ENCODE measurements at places on chromosomes 5 and 9.

GRCh38 chr5:159402311-159402710 is 72.0 kb upstream of the IL12B start:
- DNase-seq: no peak

- no peak for DNase-seq
Observed at GRCh38 chr5:87900419-87900818, 368.2 kb downstream of the TMEM161B start.

GRCh38 chr5:126106029-126106428 is 317.2 kb upstream of the GRAMD2B start:
- DNase-seq: no peak

DNA sequence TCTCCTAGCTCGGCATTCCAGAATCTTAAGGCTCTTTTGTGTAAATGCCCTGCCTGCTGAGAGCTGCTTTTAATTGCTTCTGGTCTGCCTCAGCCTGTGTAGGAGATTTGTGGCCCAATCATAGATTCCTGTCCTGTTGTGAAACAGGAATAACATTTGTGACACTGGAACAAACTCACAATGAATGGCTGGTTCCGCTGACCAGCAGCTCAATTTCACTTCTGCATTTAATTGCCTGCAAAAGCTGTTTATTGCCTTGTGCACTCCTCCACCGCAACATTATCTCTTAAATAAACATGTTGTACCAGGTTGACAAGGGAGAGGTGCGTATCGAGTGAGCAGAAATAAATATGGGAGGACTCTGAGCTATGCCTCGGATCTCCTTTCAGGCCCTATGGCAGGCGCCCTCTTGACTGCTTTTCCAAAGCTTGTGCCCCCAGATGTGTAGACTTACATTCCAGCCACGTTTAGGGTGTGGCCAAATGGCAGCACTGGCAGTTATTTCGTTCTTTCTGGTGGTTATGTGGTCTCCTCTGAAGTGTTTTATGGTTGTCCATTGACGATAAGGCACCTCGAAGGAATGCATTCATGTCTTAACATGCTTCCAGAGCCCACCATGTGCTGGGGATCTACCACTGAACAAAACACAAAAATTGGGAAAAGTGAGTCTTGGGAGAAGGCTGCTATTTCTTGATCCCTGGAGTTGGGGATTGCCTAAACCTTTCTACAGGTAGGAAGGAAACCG is 58.1 kb downstream of the DMRT1 start:
- no peak for DNase-seq

DNA sequence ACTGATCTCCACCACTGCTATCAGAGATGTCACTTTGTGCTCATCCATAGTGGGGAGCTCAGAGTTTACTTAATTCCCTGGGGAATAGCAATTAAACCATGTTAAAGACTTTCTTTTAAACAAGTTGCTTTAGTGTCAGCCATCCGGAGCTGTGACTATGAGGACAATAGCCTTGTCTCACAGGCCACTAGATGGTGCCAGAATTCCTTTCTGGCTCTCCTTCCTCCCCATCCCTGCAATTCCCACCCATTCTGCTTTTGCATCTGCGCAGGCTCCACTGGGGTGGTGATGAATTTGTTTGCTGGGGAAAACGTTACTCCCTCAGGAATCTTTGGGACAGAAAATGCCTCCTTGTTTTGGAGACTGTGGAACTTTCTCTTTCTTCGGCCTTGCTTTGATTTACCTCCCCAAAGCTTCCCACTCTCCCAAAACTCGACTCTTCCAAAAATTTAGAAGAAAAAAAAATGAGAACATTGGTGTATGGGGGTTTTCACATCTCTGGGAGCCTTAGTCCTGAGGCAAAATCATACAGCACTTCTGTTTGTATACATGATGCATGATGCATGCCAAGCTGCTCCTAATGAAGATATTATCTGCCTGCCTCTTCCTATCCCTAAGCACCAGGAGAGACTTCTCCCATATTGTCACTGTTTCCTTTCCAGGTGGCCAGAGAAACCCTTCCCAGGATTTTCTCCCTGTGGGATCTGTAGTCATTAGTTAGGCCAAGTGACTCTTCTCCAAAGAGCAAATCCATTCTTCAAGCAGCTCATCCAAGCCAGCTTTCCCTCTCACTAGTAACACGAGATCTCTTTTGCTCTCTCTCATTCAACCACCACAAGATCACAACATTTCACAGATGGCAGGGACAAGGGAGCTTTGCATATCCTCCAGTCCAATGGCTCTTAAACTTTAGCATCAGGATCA is 466.1 kb downstream of the TLR4 start:
- peak; percentile 74 for DNase-seq

DNA sequence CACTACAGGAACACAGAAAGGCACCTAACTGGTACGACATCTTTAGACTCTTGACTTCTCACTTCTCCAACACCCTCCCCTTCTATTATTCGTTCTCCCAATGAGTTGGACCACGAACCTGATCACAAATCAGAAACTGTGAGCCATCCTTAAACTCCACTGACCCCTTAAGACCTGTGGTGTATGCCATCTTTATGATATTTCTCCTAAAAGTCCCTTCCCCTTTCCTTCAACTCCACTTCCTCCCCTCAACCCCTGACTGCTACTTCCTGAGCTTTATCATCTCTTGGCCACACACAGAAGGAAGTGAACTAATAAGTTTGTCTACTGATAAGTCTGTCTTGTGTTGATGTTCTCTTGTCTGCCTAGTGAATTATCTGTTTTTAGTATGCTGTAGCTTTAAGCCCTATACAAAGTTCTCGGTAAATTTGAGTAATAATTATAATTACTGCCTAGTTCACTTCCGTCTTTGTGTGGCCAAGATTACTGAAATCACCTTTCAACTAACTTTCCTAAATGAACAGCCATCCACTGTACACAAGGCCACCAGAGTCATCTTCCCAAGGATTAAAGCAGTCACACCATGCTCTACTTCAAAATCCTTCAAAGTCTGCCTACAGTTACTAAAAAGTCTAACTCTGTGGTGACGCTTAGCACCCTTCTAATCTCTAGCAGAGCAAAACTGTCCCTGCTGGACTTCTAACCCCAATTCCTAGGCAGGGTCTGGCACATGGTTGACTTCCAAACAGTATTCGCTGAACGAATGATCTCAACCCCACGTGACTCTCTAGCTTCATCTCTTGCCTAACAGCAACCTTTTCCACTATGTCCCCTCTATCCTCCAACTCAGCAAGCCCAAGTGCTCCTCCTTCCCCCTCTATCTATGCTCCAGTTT is 23.2 kb downstream of the ELOVL7 start:
- no peak for DNase-seq

GRCh38 chr5:17316970-17317459 is 99.6 kb downstream of the BASP1 start:
- no peak for DNase-seq

GRCh38 chr9:36301227-36301626 is 43.0 kb upstream of the GNE start:
- no peak for DNase-seq

DNA sequence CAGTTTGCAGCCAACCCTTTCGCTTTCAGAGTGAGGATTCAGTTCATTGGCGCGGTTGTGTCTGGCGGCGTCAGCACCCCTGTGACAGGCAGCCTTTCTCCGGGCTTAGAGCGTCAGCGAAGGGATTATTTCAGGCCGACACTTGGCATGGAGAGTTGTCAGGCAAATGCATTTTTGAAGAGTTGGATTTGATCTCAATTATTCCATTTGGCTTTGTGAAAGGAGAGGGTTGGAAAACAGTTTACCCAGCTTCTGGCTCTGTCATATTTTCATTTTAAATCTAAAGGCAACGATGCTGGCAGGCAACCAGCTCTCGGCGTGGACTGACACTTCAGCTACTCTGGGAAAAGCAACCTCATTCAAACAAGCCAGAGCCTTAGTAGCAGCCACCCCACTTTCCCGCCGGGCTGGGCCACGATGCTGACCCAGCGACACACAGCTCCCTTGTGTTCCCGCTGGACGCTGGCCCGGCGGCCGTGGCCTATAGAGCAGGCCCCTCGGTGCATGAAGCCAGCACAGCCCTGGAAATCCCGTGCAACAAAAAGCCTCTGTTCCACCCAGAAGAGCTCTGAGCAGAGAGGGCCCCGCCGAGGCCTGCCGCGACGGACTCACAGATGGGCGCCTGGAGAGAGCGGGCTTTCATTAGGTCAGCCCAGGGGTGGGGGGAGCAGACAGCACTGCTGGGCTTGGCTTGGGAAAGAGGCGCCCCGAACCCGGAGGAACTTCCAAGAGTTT is 28.9 kb upstream of the LPCAT1 start:
- peak; percentile 94 for DNase-seq

DNA sequence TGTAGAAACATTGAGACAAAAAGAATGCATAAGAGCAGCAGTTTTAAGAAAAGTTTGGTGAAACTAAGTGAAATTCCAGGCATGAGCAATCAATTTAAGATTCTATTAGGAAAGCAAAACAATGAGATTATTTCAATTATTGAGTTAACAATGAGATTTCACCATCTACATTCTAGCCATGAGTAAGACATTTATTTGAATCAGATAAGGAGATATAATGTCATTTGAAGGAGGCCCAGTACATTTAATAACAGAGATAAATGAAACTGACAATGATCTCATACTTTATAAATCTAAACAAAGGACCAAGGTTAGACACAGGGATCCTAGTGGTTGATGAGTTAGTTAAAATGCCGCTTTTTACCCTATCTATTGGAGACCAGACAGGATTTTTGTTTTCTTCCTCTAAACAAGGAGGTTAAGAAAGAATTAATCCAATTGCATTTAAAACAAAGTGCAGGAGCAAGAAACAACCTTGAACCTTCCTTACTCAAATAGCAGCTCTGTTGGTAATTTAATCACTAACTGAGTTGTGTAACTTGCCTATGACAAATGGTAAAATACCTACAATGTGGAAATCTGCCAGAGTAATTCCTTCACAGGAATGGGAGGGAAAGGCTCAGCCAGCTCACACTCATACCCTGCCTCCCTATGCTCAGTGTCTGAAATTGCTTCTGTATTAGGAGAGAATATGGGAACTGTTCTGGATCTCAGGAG is 103.5 kb upstream of the NR3C1 start:
- no peak for DNase-seq

DNA sequence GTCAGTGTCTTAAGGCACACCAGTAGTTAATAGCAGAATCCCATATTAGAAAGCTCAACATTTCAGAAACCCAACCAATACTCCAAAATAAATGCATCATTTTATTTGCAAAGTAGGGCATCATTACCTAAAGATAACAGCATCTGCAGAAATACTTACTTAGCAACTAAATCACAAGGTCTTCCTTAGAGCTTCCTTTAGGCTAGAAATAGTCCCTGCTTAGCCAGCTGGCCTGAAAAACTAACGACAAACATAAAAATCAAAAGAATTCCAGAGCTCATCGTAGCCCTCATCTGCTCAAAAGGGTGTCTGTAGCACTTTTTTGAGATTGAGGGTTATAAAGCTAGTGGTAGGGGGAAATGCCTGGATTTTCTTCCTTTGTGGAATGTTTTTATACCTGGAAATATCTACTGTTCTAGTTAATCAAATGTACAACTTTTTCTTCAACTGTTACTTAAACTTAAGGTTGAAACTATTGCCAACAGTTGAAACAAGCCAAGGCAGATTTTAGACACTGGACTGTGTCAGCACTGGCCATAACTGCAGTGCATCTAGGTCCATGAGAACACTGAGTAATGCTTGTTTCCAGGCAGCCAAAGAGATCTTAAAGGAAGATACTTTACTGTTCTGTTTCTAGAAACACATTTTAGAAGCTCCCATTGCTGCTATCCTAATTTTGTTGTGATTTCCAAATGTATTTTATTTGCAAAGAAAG is 129.4 kb upstream of the RASA1 start:
- no peak for DNase-seq

DNA sequence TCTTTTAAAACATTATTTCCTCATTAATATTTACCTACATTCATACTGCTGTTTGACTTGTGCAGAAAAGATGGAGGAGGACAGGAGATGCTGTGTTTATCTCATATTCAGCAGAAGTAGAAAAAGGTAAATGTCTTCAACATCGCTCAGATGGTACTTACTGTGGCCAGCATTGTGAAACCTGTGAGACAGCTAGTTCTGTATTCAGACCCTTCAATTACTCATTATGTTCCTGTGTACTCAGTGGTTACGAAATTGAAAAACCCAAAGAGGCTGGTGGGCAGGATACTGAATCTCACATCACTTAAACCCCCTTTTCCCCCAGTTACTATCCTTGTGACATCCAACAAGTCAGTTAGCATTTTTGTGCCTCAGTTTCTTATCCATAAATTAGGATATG is 216.0 kb downstream of the KDM4C start:
- no peak for DNase-seq

GRCh38 chr9:136854842-136855460 is 2.8 kb downstream of the MAMDC4 start:
- no peak for DNase-seq

- DNase-seq: no peak
Observed at GRCh38 chr5:134097211-134097749, 17.2 kb upstream of the TCF7 start.

DNA sequence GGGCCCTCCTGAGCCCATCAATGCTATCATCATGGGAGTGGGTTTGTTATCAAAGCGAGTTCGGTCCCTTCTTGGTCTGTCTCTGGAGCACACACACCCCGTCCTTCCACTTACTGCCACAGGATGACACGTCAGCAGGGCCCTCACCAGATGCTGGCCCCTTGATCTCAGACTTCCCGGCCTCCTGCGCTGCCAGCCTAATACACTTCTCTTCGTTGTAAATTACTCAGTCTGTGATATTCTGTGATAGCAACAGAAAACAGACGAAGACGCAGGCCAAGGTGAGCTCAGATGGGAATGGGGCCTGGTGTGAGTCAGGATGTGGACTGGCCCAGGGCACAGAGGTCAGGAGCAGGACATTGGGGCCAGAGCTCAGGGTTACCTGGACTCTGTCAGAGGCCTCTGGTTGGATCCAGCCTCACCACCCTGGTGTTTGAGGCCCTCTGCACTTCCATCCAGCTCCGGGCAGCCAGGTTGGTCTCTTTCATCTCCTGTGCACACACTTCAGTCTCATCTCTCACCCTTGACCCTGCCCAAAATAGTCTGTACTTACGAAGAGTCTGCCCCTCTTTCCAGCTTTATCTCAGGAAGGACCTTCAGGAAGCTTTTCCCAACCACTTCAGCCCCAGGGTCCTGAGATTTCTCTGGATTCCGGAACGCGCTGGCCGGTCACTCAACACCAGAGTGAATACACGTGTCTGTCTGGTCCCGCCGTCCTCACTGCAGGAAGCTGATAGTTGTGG is 26.0 kb upstream of the CNOT6 start:
- no peak for DNase-seq

- no peak for DNase-seq
Observed at GRCh38 chr5:179146277-179146676, 86.1 kb downstream of the ZNF354C start.

DNA sequence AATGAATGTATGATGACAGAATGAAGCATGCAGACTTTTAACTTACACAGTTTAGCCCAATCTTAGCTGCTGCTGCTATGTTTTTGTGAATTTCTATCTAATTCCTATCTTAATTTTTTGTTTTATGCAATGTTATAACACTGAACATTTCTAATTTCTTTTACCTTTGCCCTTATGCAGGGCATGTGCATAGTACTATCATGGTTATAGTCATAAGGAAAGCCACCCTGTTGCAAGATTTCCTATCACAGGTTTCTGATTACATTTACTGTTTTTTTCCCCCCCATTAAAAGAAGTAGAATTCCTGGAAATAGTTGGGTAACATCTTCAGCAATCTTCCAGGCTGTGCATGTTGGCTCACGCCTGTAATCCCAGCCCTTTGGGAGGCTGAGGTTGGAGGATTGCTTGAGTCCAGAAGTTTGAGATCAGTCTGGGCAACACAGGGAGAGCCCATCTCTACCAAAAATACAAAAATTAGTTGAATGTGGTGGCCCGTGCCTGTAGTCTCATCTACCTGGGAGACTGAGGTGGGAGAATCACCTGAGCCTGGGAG is 164.4 kb downstream of the KDM4C start:
- no peak for DNase-seq

GRCh38 chr9:29245351-29245750 is 1672.1 kb upstream of the C9orf72 start:
- DNase-seq: no peak

Data from dorsolateral prefrontal cortex (tissue), 122 donors.